ENCODE measurements at places on chromosomes 7 and 10.

DNA sequence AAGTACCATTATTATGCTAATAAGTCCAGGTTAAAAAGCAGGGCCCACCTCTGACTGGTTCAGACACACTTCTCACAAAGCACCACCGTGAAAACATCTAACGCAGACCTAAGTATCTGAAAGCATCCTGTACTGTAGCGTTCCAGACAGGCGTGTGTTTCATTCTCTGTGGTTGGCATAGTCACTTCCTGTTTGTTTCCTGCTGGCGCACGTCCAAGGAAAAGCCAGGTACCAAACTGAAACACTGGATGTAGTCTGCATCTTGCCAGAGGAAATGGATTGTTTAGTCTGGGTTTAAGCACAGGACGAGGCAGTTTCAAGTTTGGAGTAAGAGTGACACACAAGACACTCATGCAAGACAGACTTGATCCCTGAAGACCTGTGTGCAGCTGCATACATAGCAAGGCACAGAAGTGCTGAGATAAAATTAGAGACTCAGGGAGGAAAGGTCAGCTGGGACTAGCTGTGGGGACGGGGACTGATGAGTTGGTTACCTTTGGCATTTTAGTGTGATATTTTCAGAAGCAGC lies 23.3 kb downstream of the BPGM start:
- DNase-seq = no peak

DNA sequence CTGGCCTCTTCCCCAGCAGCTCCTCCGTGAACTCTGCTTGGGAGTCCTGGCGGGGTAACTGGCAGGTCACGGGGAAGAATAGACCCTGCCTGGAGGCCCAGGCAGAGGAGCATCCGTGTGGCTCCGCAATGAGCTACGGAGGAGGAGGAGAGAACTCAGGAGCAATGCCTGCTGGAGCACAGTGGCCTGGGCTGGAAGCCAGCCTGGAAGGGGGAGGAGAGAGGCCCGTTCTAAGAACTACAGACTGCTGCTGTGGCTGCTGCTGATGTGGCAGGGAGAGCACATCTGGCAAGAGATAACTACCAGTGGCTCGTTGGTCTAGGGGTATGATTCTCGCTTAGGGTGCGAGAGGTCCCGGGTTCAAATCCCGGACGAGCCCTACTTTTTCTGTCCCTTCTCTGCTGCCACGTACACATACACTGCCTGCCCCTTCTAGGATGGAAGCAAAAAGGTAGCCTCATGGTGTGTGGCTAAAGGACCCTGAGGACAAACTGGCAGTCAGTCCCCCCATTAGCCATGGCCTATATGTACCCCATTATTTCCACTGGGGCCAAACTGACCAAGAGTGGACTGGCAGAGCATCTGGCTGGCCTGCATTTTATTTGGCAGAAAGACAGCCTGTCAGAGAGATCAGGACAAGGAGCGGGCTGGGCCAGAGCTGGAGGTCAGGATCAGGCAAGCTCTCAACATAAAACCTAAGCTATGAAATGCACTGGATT lies 7.7 kb upstream of the OPN1SW start:
- no peak for DNase-seq

GRCh38 chr10:46546591-46547540 lies 9.6 kb downstream of the GPRIN2 start:
- no peak for DNase-seq

GRCh38 chr7:151045262-151045661 lies 3.1 kb upstream of the ASIC3 start:
- no peak for DNase-seq

GRCh38 chr7:118110178-118110925 lies 73.6 kb upstream of the LSM8 start:
- no peak for DNase-seq

GRCh38 chr10:79295563-79295962 lies 51.7 kb upstream of the PPIF start:
- no peak for DNase-seq

GRCh38 chr7:52735656-52736055 lies 299.8 kb upstream of the POM121L12 start:
- no peak for DNase-seq

GRCh38 chr10:16518822-16519221 lies 2.9 kb downstream of the C1QL3 start:
- DNase-seq = no peak

DNA sequence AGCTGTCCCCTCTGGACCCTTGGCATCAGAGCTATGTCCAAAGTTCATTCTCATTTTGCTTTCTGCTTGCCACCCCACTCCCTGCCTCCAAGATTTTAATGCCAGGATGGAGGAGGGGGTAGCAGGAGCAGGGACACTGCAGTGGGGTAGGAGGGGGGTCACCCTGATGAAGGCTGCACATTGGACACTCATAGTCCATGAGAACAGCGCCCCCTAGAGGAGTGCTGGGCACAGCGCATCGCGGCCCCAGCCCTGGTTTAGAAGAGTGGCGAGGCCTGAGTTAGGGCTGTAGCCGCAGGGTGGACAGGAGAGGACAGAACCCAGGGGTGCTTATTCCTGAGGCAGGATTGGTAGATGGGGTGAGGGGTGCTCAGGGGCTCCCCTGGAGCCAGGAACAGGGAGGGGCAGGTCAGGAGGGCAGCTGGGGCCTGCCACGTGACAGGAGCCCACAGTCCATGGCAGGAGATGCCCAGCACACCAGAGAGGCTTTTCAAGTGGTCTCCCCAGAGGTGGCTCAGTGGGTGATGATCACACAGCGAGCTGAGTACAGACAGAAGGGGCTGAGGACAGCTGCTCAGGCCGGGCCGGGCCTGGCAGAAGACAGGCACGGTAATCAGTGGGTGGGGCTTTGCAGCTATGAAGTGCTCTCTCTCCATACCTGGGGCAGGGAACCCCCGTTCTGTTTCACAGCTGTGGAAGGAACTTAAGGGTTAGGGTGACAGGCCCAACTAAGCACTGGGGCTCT lies 71.4 kb downstream of the NEURL1 start:
- DNase-seq = no peak

- DNase-seq = no peak
Observed at GRCh38 chr10:62581351-62581750, 207.2 kb downstream of the ZNF365 start.

GRCh38 chr7:95556777-95557176 lies 39.5 kb downstream of the PDK4 start:
- no peak for DNase-seq

DNA sequence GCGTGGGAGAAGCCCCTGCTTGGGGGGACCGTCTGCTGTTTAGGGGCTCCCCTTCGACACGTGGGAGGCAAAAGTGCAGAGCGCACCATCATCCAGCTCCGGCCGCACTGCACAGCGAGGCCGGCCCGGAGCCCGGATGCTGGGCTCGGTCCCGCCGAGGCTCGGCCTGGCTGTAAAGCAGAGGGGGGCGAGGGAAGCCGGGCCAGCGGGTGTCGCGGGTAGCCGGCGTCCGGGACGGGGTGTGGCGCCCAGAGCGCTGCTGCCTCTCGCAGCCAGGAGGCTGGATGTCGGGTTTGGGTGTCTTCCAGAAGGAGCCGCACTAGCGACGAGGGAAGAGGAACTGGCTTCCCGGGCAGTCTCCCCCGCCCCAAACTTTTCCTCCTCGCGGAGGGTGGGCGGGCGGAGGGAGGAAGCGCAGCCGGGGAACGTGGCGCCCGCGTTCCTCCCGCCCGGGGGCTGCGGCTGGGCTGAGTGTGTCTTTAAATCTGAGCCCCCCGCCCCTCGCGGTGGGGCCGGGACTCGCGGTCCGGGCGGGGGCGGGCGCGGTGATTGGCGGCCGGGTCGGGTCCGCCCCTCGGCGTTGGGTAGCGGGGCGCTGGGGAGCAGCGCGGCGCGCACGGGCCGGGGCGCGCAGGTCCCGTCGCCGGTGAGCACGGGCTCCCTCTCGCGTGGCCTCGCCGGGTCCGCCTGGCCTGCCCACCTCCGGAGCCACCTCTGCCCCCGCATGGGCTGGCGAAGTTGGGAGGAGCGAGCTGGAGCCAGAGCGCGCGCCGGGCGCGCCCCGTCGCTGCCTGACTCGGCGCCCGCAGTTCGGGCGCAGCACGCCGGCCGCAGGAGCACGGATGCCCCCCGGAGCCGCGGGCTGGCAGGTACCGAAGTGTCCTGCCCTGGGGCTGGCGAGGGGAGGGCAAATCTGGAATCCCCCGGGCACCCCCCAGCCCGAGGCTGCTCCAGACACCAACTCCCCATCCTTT lies at the start of gene PALD1:
PALD1 (plus strand) TSS at position 577 of the 974 bp plus-strand sequence. CDS start 47,185 bp downstream, outside the sequence.
- DNase-seq = peak; percentile 53

- peak; percentile 6 for DNase-seq
Observed at GRCh38 chr7:117124591-117125220, 171.4 kb downstream of the ST7 start.

DNA sequence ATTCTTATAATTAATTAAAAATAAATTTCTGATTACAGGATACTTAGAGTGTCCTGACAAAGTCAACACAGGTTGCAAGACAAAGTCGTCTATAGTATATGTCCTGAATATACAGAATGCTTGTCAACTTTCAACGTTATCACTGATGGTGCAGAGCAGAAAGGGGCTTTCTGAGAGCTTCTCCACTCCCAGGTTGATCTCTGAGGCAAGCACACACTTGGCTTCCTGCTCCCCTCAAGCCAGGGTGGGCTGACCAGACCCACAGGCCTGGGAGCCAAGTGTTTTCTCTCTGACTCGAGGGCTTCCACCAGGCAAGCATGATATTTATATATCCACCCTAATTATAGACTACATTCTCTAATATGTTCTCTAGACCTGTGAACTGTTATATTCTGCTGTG lies 448.9 kb downstream of the SH2D4B start:
- DNase-seq = no peak

- no peak for DNase-seq
Observed at GRCh38 chr7:20030915-20031362, 186.2 kb downstream of the MACC1 start.

- DNase-seq = no peak
Observed at GRCh38 chr7:147411096-147411495, 1179.5 kb upstream of the C7orf33 start.

GRCh38 chr10:1045415-1045814 lies 3.5 kb downstream of the IDI1 start:
- DNase-seq = no peak

GRCh38 chr7:100675105-100675451 lies 1.5 kb downstream of the GNB2 start:
- DNase-seq = no peak

Measured in NCI-H1930 (cell line).